ENCODE measurements at places on chromosomes 12 and 14.

GRCh38 chr14:105281371-105282097 lies 19.3 kb downstream of the BRF1 start:
- peak; percentile 37 for DNase-seq

GRCh38 chr14:23722675-23723074 lies 86.5 kb downstream of the DHRS2 start:
- no peak for DNase-seq

GRCh38 chr14:60485598-60486251 lies at the start of gene C14orf39:
C14orf39 (minus strand) TSS chr14:60486063; CDS start chr14:60485078, 985 bp downstream.
- no peak for DNase-seq

DNA sequence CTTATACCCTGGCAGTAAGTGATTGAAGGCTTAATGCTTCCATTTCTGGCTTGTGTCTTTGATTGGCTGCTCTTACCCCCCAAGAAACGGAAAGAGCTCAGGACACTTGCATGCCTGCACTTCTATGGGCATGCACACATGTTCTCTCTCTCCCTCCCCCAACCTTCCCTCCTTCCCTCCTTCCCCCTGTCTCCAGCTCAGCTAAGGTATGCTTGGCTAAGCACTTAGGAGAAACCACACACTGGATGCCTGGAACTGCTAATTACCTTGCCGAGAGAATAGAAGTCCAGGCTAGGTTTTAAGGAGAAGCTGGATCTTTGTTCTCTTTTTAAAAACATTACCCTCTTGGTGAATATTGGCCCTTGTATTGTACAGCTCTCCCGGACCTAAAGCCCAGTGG lies 1072.8 kb upstream of the TMEM132C start:
- no peak for DNase-seq

GRCh38 chr14:92994942-92995341 lies 72.0 kb downstream of the CHGA start:
- DNase-seq = no peak

- DNase-seq = no peak
Measured at GRCh38 chr14:58598804-58599525, 38.8 kb upstream of the DACT1 start.

DNA sequence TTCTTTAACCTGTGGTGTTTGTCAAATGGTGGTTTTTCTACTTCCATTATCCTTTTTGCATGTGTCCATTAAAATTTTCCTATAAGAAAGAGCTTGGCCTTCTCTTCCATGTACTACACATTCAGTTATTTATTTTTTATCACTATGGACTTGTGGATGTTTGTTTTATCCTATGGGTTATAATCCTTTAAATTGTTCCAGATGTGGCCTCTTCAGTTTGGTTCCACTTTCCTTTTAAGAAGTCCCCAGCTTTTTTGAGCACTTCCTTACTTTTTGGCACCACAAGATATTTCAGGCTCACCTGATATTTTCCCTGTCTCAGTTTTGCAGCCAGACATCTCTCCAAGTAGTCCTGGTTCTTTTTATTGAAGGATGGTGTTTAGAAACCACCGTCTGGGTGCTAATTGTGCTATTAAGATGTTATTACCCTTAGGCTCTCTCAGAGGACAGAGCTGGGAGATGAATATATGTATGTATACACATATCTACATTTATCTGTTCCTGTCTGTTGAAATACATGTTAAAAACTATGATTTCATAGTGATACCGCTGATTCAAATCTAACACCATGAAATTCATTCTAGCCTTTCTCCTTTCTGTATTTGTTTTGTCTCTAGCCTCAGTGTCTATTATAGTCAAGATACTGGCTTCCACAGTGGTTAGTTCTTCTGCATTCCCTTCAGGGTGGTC lies 408.5 kb upstream of the RGS6 start:
- no peak for DNase-seq

DNA sequence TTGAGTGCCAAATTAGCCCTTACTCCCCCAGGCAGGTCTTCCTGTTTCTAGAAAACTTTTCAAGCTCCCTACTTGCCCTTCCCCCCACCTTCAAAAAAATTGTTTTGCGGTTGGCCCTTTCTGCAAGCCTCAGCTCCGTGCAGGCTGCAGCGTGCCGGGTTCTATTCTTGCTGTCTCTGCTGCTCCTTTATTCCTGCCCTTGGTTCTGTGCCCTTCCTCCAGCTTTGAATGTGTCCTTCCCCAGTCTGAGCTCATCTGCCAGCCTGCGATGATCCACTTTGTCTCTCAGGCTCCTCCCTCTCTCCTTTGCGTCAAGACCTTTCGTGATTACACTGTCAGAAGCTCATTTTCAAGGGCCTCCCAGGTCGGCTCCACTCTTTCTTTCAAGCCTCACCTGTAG lies 98.6 kb downstream of the IRF2BPL start:
- peak; percentile 44 for DNase-seq

GRCh38 chr12:49902399-49903350 lies 1.0 kb downstream of the FAIM2 start:
- no peak for DNase-seq

- DNase-seq = no peak
Measured at GRCh38 chr14:76133103-76133502, 18.6 kb upstream of the GPATCH2L start.

- no peak for DNase-seq
Measured at GRCh38 chr12:41724216-41724615, 420.5 kb downstream of the GXYLT1 start.

- no peak for DNase-seq
Measured at GRCh38 chr12:39990122-39991101, 115.5 kb downstream of the SLC2A13 start.

GRCh38 chr12:2264651-2265232 lies 212.0 kb downstream of the CACNA1C start:
- no peak for DNase-seq

- no peak for DNase-seq
Measured at GRCh38 chr14:58196198-58196597, 3.8 kb upstream of the ACTR10 start.

DNA sequence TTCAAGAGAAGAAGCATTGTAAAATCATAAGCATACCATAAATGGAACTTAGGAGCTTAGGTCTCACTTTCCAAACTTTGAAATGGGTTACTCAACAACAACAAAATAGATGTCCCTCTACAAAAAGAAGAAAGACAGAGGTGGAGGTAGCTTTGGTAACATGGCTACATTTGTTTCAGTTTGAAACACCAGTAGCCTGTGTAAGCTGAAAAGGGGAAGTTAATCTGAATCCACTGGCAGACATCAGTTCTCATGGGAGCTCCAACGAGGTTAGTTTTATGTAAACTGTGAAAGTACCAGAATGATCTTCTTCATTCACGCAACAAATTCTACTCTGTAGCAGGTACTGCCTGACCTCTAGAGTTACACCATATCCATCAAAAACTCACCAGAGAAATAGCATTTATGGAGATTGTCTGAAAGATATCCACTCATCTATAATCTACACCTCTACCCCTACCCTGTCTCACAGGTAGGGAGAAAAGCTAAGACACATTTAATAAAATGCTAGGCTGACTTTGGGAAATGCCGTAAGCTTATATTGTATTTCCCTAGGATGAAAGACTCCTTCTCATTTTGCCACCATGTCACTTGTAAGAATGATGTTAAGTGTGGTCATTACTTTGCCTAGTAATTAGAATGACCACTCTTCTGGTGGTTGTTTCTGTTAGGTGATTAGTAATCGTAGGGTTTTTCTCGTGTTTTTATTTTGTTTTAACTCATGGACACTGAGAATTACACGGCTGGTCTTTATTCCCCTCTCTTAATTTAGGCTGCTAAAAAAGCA lies 224.1 kb downstream of the ASCL1 start:
- DNase-seq = no peak

- no peak for DNase-seq
Measured at GRCh38 chr12:94671917-94672316, 21.6 kb upstream of the TMCC3 start.

DNA sequence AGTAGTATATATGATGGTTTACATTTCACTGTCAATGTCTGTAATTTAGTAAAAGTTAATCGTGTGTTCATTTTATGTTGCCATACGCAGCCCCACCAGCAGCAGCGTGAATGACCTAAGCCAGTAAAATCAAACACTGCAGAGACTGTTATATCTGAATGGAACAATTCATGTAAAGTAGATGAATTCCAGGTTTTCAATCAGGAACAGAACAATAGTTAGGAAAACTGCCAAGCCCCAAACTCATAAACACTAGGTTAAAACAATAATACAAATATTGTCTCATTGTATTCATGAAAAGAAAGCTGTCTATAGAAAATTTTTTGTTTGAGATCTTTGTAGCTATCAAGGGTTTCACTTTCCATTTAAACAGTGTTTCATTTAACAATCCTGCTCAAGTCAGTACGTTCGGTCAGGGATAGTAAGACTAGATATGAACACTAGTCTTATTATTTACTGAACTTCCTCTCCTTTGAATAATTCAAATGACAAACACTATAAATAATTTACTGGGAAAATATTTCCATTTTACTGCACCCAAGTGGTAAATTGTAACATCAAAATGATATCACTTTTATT lies 256.8 kb upstream of the FLRT2 start:
- DNase-seq = no peak

GRCh38 chr12:15350643-15351042 lies 28.3 kb downstream of the PTPRO start:
- no peak for DNase-seq

GRCh38 chr14:54170301-54170700 lies 213.7 kb upstream of the BMP4 start:
- DNase-seq = no peak

GRCh38 chr12:24023081-24023480 lies 73.6 kb upstream of the SOX5 start:
- no peak for DNase-seq

DNA sequence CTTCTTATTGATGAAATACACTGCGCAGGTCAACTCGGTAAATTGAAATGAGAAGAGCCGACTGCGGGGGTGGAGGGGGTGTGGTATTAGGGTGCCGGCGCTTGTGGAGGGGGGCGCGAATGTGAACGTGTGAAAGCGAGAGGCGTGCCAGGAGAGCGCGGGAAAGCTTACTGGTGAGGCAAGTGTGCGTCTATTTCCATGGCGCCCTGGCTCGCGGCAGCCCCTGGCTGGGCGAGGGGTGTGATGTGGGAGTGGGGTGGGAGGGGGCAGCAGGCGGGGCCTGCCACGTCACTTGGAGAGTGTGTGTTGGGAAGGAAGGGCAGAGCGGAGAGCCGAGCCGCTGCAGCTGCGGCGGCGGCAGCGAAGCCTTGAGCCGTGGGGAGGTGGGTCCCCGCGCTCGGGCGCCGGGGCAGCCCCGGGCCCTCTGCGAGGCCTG lies 88.8 kb downstream of the GALNT8 start:
- no peak for DNase-seq

DNA sequence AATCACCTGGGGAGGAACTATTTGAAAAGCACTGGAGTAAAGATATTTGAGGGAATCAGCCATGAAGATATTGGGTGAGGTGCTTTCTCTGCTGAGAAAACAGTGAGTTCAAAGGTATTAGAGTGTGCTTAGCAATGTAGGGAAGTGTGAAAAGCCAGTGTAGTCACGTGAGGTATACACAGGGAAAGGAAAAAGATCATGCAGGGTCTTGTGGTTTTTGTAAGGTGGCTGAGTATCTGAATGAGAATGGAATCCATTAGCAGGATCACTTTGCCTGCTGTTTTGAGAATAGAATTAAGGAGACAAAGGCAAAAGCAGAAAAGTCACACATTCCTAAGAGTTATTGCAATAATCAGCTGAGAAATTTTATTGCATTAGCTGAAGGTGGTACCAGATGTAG lies 193.0 kb downstream of the PIK3C2G start:
- DNase-seq = no peak

DNA sequence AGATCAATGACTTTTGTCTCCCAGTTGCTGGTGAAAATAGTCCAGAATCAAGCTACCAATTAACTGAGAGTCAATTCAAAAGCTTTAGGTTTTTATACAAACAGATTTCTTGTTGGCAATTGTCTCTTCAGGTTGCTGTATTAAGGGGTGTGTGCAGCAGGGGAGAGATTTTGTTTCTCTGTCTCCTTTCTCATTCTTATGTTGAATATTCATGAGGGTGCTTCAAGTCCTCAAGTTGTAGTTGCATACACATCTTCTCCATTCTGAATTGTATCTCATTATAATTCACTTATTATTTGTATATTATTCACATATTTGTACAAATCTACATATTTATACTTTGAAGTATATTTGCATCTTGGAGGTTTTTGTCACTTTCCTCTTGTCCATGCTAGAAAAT lies 126.7 kb upstream of the PTPRQ start:
- DNase-seq = no peak

DNA sequence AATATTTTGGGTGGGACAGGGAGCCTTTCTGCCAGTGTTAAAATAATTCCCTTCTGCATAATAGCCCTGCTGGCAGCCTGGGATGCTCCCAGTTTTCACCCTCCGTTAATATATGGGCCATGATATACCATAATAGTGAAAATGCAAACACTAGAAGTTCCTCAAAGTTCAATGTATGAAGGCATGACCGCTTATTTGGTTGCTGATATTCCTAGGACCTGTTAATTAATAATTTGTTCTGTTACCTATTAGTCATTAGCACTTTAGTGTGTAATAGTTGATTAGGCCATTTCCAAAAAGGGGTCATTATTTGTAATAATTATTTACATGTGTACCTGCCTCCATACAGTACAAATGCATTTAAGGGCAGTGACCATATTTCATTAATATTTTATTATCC lies 20.4 kb downstream of the NR1H4 start:
- DNase-seq = no peak

- no peak for DNase-seq
Measured at GRCh38 chr14:94407906-94408305, 19.5 kb upstream of the SERPINA1 start.

- no peak for DNase-seq
Measured at GRCh38 chr12:40263616-40264409, 39.0 kb downstream of the LRRK2 start.

DNA sequence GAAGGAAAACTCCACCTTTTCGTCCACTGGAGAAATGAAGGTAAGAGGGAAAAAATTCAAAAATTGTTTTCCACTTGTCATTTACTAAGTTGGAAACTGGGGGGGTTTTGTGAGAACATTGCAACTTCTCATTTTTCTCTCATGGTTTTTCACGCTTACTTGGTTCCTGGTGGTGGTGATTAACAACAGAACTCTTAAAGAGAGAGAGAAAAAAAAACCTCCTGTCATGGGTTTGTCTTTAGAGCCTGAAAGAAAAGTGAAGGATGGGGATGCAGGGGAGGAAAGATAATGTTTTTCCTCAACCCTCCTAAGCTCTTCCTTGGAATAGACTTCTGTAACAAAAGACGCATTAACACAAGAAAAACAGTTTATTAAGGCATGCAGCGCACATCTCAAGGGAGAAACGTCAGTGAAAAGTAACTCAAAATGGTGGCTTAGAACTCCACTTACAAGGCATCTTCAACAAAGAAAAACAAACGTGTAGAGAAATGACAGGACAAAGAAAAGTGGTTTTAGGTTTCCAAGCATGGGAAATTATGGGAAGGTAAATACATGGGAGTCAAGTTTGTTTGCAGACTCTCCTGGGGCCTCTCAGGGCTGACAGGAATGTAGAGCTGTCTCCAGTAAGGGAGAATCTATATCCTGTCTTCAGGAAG lies 81.9 kb upstream of the ATF7IP start:
- no peak for DNase-seq

All from SHP77 (cell line).